ENCODE measurements at places on chromosomes 12 and 14.

DNA sequence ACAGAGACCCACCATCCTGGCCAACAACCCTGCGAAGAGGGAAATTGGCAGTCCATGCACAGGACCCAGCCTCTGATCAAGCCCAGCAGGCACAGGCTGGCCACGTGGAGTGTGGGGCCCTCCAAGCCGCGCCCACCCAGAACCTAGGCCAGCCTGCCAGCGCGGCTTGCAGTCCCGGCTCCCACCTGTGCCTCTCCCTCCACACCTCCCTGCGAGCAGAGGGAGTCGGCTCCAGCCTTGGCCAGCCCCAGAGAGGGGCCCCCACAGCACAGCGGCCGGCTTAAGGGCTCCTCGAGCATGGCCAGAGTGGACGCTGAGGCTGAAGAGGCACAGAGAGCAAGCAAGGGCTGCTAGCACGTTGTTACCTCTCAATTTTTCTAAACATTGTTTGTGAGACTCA, 373.4 kb downstream of the NELL2 start:
- no peak for DNase-seq

- DNase-seq: no peak
Observed at GRCh38 chr14:31307618-31308017, 100.0 kb upstream of the HECTD1 start.

DNA sequence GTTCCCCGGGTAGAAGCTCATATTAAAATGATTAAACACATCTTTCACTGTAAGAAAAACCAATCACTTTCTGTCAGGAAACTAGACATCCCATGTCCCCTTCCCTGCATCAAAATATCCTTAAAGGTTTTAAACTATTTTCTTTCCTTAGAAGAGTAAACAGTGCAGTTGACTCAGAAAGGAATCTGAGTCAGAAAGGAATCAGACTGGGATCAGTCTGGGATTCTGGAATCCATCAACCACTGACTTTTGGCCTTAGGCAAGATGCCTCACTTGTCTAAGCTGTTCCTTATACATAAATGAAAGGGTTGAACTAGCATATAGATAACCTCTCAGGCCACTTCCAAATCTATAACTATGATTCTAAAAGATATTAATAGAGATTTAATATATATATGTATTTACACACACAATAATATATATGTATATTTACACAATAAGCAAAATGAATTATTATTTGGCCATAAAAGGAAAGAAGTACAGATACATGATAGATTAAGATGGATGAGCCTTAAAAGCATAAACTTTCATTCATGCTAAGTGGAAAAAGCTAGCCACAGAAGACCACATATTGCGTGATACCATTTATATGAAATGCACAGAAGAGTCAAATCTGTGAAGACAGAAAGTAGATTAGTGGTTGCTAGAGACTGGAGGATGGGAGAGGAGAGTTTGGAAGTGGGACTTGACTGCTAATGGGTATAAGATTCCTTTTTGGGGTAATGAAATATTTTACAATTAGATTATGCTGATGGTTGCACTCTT, 114.4 kb downstream of the SLC38A1 start:
- no peak for DNase-seq

DNA sequence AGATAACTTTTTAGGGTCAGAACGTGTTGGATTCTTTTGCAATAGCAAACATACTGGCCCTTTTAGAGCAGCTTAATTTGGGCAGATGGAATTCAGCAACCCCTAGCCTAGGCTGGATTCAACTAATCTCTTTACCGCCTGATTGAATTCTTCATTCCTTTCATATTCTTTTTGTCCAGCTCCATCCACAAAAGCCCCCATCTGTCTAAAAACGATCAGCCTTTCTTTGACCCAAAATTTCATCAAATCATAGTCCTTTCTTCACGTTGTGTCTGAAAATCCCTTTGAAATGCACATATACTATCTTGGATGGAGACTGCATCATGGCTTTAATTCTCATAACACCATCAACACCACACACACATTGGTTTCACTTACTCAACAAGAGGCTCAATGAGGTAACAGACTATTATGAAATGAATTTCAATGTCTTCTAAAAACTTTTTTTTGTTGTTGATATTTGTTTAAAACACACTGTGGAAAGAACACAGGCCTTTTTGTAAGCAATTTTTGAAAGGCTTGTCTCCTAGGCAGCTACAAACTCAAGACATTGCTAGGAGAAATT, 128.0 kb upstream of the EEA1 start:
- DNase-seq: no peak

GRCh38 chr12:108511633-108512540, 3.2 kb upstream of the FICD start:
- DNase-seq: peak; percentile 82

GRCh38 chr14:77203611-77204458, 22.2 kb downstream of the TMEM63C start:
- DNase-seq: no peak

GRCh38 chr12:120971299-120972180, 6.8 kb upstream of the HNF1A start:
- peak; percentile 85 for DNase-seq

DNA sequence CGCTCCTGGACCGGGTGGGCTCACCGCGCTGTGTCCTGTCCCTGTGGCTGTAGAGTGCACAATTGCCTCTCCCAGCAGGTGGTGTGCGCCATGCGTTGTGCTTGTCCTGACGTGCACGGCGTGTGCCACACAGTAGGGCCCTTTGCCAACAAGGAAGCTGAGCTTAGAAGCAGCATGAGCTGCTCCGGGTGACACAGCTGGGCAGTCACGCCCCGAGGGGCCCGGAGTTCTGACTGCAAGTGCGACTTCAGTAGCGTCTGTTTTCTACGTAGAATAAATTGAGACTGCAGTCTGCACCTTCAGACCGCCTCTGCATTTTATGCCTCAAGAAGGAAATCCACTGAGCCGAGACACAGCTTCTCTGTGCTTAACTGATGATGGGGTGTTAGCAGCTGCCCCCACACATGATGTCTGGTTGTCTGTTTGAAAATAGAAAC, 81.6 kb downstream of the ADGRD1 start:
- DNase-seq: no peak

DNA sequence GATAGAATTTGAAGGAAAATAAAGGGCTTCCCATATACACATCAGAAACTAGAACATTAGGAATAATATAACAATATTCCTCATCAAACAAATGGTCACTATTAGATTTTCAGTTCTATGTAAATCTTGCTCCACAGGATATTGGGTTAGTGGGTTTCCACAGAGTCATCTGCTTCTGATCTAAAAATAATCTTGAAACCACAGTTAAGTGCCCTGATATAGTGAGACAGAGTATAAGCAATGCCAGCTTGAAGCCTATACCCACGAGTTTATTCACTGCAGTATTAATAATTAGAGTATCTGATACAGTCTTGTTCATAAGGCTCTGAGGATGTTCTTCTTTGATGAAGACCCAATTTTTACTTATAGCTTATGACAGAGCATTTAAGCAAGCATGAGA, 74.5 kb upstream of the ATF7IP start:
- no peak for DNase-seq

DNA sequence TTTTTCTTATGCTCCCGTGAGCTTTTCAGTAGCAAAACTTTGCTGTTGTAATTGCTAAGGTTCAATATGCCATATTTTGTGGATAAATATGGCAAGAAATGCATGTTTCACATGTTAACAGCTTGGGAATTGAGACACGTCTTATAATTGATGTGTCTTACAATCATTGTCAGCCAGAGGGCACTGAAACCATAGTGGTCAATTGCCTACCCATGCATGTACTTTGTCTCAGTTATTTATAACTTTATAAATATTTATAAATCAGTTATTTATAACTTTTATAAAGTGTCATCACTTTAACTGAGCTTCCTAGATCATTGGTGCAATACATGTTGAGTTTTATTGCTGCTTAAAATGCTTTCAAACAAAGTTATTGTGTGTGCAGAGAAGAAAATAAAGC, 82.0 kb downstream of the CATSPERB start:
- peak; percentile 62 for DNase-seq

DNA sequence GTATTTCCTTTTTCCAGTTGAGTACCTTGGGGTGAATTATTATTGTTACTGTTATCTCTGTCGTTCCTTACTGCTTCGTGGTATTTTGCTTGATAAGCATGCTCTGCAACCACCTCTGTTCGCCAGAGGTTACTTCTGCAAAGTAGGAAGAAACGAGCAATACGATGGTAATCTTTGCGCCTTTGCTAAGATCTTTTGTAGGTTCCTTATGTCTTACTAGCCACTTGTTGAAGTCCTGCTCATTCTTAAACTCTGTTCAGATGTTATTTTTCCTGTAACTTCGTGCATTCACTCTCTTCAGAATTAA, 729 bp upstream of the M6PR start:
- no peak for DNase-seq

DNA sequence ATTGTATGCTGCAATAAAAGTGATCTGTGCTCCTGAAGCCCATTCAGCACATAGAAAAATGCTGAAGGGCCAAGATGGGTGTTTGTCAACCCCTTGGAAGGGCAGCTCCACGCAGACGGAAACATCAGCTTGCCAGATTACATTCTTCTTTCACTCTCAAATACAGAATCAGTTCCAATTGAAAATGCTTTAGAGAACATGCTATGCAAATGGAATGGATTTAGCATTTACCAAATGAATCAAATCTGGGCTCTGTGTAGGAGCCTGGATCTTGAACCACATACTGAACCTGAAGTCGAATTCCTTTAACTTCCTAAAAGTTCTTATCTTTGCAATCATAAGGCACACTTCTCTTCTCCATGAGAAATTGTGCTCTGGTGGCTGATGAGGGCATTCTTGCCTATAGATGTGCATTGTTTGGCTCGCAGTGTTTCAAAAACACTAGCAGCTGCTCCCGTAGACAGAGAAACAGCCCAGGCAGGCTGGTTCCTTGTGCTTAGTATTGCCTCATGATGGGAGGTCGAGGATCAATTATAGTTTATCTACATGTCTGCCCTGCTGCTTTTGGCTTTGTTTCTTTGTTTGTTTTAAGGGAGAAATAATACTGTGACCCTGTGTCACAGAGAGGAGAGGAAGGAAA, 489.8 kb upstream of the FLRT2 start:
- DNase-seq: no peak

- no peak for DNase-seq
Observed at GRCh38 chr12:124075841-124076240, 102.8 kb downstream of the ZNF664 start.

GRCh38 chr14:25484235-25484634, 434.3 kb upstream of the STXBP6 start:
- DNase-seq: no peak

DNA sequence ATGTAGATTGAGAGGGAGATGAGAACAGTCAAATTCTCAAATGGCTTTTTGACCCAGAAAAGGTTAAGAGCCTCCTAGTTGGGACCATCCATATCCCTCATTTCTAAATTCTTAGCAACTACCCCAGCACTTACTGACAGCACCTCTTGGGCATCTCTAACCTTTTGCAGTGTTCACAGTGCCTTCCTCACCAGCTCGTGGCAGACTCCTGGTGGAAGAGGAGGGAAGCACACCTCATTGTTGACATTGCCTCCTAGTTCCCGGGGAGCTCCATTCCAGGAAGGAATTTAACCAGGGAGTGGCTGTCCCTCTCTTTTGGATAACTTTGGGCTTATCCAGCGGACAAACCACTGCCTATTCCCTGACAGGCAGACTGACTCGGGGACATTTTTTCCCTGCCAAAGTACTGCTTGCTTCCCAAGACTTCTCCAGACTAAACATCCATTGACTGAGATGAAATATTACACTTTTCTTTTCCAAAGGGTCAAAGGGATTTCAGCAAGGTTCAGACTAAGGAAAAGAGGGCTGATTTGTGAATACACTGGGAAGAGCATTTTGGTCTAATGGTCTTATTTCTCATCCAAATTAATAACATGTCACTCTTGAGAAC, 9.0 kb upstream of the OR6J1 start:
- peak; percentile 86 for DNase-seq

DNA sequence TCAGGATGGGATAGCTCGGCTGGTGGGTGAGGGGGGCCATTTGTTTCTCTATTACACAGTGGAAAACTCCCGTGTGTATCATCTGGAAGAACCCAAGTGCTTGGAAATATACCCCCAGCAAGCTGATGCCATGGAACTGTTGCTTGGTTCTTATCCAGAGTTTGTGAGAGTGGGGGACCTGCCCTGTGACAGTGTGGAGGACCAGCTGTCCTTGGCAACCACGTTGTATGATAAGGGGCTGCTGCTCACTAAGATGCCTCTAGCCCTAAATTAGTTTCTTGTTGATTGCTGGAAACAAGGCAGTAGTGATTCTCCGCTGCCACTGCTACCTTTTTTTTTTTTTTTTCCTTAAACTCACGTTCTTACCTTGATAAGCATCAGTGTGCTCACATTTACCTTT, 1.9 kb downstream of the RIOX1 start:
- no peak for DNase-seq

- DNase-seq: no peak
Observed at GRCh38 chr14:103533137-103533998, 4.4 kb downstream of the TRMT61A start.

GRCh38 chr12:46108721-46109120, 118.3 kb upstream of the SCAF11 start:
- DNase-seq: no peak

- DNase-seq: no peak
Observed at GRCh38 chr14:65301862-65302539, 110.5 kb upstream of the FUT8 start.

DNA sequence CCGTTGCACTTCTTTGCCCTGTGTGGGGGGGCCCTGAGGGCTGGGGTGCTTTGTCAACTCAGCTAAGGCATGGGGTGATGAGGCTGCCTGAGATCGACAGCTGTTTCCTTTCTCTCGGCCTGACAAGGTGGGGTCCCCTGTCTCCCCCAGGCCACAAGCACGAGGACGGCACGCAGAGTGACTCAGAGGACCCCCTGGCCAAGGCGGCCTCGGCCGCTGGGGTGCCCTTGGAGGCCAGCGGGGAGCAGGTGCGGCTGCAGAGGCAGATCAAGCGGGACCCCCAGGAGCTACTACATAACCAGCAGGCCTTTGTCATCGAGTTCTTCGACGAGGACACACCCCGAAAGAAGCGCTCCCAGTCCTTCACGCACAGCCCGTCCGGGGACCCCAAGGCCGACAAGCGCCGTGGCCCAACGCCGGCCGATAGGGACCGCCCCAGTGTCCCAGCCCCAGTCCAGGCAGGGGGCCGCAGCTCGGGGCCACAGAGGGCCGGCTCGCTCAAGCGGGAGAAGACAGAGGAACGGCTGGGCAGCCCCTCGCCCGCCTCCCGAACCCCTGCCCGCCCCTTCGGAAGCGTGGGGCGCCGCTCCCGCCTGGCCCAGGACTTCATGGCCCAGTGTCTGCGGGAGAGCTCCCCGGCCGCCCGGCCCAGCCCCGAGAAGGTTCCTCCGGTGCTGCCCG, 18.8 kb downstream of the CEP170B start:
- DNase-seq: no peak

- no peak for DNase-seq
Observed at GRCh38 chr12:63397807-63398206, 246.8 kb upstream of the AVPR1A start.

DNA sequence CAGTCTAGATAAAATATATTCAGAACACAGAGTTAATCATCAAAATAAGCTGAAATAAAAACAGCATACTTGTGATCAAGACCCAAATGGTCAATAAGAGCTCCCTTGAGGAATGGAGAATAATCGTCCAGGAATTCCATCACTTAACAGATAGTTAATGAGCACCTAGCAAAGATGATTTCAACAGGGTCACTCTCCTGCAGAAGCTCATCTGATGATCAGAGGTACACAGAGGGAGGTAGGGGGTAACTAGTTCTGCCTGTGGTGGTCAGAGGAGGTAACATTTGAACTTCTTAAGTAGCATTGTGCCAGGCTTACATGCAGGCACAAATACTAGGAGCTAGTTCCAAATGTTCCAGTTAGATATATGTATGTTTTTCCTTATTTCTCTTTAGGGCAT, 9.5 kb downstream of the MED13L start:
- DNase-seq: no peak

GRCh38 chr12:110743571-110744093, 941 bp upstream of the PPP1CC start:
- peak; percentile 24 for DNase-seq

GRCh38 chr14:38128640-38129039, 79.1 kb upstream of the SSTR1 start:
- no peak for DNase-seq
